ENCODE measurements at places on chromosomes 4 and X.

DNA sequence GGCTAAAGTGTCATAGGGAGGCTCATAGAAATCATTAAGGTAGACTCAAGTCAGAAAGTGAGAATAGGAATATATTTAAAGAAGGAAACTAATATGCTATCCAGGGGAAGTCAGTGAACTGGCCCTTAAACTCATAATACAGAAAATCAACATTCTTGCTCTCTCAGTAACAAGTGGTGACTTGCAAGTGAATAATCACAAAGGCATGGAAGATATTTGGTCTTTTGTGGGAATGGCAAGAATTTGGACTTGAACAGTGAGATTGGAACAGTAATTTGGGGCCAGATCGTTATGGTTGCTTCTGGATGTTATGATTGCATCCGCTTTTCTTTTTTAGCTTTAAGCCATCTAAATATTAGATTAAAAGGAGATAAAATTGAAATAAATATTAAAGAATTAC, 103.8 kb downstream of the TBC1D19 start:
- no peak for DNase-seq

GRCh38 chrX:1401611-1402430, 9.9 kb upstream of the SLC25A6 start:
- no peak for DNase-seq

DNA sequence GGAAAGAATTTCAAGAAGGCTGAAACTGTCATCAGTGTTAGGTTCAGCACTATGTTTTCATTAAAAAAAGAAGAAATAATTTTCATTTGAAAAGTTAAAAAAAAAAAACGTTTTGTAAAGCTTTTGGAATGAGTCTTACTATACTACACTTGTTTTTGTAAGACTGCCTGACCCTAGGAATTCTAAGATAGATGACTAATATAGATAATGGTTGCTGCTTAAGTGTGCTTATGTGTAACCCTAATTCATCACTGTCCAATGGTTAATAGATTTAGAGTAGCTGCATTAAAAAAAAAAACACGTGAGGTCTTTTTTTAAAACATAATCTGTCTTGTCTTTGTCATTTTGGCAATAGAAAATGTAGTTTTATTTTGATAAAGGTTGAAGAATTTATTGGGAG, 323.2 kb downstream of the IL1RAPL1 start:
- no peak for DNase-seq

DNA sequence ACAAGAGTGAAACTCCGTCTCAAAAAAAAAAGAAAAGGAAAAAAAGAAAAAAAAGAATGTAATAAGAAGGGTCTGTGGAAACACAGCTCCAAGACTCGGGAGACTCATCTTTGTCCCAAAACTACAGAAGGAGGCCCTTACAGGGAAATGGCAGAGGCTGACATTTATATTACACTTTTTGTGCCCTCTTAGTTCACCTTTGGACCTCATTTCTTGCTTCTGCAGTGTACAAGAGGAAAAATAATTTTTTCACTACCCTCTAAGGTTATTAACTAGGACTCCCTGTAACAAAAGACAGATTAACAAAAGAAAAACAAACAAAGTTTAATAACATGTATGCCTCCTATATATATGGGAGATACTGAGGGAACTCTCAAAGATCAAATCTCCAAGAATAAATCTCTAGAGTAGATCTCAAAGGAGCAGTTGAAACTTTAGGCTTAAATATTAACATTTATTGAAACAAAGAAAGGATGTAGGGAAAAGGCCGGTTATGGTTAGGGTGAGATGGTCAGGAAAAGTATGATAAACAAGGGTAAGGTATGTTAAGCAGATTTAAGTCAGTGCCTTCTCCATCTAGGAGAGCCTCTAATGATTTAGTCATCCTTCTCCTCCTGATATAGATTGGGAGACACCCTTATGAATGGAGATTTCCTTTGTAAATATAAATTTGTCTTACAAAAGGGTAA, 121.3 kb upstream of the JADE1 start:
- DNase-seq, result no peak

DNA sequence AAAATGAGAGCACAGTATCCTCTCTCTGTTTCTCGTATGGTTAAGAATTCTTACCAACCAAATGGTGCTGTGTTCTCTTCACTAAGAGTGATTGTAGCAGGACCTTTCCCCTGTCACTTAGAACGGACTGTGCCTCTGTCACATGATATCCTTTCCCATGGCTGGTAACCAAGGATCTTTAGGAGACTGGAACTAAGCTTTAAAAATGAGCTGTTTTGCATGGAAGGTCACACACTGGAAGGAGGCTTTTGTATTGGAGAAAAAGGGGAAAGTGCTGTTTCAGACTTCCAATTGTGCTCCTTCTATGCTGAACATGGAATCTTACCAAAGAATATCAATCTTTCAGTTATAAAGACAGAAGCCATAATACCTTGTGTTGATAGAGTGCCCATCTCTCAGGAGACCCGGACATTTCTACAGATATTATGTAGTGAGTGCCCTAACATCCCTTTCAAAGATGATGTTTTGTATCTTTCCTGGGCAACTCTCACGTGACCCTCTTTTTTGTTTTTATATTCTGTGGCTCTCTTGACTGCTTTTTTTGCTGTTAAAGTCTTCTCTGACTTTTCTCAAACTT, 148.6 kb downstream of the SLC4A4 start:
- no peak for DNase-seq
